Activated CD8-positive, alpha-beta memory T cell treated with anti-CD3 and anti-CD28 coated beads, Interleukin-2, amount 10 ng/mL, durations not matched to agents 7 days and 5 days (primary cell): ENCODE measurements at places on chromosomes 16 and 17.
A peak's percentile ranks its signal among the peaks of the same experiment; 100 is the strongest.

- H3K4me1 ChIP-seq = no peaks in the 10 kb centered on the region
- H3K36me3 ChIP-seq = no peaks in the 10 kb centered on the region
- H3K27ac ChIP-seq = no peak overlapping the region
- DNase-seq = no peak
- no peaks in the 10 kb centered on the region for H3K27me3 ChIP-seq
Measured at GRCh38 chr17:19590912-19591551, 57.4 kb downstream of the SLC47A1 start.

- no peak overlapping the region for H3K27ac ChIP-seq
- H3K27me3 ChIP-seq = no peaks in the 10 kb centered on the region
- H3K36me3 ChIP-seq = peaks cover 2% of the 10 kb centered on the region
- H3K4me3 ChIP-seq = no peak overlapping the region
Measured at GRCh38 chr17:43385046-43385831, 13.6 kb upstream of the ARL4D start.

- DNase-seq = no peak
- H3K4me1 ChIP-seq = no peaks in the 10 kb centered on the region
- H3K27me3 ChIP-seq = peaks cover 9% of the 10 kb centered on the region
- H3K4me3 ChIP-seq = no peak overlapping the region
- H3K36me3 ChIP-seq = no peaks in the 10 kb centered on the region
Measured at GRCh38 chr16:73076324-73076810, 28.4 kb upstream of the ZFHX3 start.

DNA sequence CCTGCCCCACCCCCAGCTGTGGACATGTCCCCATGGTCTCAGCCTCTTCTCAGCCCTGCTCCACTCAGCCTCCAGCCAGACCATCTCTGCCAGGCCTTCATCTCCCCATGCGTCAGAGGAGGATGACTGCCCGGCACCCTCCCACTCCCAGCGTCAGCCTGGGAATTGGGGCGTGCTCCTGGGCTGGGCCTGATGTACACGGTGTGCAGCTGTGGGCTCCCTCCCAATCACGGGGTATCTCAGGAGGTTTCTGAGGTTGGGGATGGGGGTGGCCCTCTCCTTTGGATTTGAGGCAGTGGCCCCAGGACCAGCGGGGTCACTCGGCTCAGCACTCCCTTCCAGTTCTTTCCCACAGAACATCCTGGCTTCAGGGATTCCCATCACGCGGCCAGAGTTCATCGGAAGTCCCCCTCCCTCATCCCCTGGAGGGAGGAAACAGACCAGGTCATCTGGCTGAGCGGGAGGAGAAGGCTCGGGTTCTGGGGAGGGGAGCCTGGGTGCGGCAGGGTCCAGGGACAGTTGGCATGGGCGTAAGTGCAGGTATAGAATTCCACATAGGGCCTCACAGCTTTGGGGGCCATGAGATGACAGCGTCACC, 36.9 kb downstream of the SOCS3 start:
- no peak for DNase-seq
- no peaks in the 10 kb centered on the region for H3K36me3 ChIP-seq
- peaks cover 9% of the 10 kb centered on the region for H3K27me3 ChIP-seq
- H3K4me1 ChIP-seq = peaks cover 8% of the 10 kb centered on the region

GRCh38 chr16:29645694-29646187, 17.3 kb upstream of the SPN start:
- H3K4me1 ChIP-seq = peaks cover 58% of the 10 kb centered on the region
- H3K4me3 ChIP-seq = no peak overlapping the region
- H3K27ac ChIP-seq = peak overlapping the region; percentile 13

DNA sequence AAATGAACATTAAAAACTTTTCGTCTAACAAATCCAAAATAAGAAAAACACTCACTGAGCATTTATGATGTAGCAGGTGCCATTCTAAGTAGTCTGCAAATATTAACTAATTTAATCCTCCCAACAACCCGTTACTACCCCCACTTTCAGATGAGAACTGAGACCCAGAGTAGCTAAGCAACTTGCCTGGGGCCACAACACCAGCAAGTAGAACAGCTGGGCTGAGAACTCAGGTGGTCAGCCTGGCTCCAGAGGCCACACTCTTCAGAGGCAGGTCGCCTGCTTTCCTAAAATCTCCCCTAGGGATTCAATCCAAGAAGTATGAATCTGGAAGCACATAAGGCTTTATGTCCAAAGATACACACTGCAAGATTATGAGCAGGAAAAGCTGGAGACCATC, 6.2 kb downstream of the MBTPS1 start:
- DNase-seq = no peak
- no peak overlapping the region for H3K27ac ChIP-seq
- peaks cover 6% of the 10 kb centered on the region for H3K36me3 ChIP-seq
- no peak overlapping the region for H3K4me3 ChIP-seq
- H3K27me3 ChIP-seq = no peaks in the 10 kb centered on the region

- no peak for DNase-seq
- H3K36me3 ChIP-seq = no peaks in the 10 kb centered on the region
- no peak overlapping the region for H3K4me3 ChIP-seq
- no peaks in the 10 kb centered on the region for H3K4me1 ChIP-seq
- H3K27me3 ChIP-seq = no peaks in the 10 kb centered on the region
- H3K27ac ChIP-seq = no peak overlapping the region
Measured at GRCh38 chr17:70517816-70518215, 348.5 kb downstream of the KCNJ2 start.

DNA sequence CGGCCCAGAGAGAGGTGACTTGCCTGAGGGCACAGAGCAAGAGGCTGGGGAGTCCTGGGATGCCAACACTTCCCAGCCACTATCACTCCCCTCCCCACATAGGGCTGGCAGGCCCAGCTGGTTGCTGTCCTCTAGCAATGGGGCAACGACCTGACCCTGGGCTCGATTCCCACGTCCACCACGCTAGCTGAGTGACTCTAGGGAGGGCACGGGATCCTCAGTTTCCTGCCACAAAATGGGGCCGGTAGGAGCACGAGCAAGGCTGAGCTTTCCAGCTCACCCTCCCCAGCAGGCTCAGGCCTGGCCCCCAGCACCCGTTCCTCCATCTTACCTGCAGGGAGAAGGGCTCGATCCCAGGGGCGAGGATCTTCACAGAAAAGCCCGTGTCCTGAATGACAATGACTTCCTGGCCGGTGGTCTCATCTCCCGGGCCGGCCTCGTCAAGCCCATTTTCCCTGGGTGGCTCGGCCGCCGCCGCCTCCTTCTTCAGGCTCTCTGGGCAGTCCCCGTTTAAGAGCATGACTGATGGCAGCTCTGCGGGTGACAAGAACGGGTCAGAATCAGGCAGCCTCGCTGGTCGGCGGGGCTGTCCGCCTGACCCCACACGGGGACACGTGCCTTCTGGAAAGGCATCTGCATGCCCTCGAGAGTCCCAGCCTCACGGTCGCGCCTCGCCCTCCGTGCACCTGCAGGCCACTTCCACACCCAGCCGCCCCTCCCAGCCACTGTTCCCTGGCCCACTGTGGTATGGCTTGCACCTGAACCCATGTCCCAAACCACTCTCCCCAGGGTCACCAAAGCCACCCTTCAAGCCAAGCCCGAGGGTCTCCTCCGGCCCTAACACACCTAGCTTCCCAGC, 7.3 kb downstream of the CLUH start:
- no peak overlapping the region for H3K4me3 ChIP-seq
- H3K4me1 ChIP-seq = peaks cover 8% of the 10 kb centered on the region
- DNase-seq = no peak
- peaks cover 3% of the 10 kb centered on the region for H3K36me3 ChIP-seq
- no peak overlapping the region for H3K27ac ChIP-seq
- H3K27me3 ChIP-seq = no peaks in the 10 kb centered on the region

DNA sequence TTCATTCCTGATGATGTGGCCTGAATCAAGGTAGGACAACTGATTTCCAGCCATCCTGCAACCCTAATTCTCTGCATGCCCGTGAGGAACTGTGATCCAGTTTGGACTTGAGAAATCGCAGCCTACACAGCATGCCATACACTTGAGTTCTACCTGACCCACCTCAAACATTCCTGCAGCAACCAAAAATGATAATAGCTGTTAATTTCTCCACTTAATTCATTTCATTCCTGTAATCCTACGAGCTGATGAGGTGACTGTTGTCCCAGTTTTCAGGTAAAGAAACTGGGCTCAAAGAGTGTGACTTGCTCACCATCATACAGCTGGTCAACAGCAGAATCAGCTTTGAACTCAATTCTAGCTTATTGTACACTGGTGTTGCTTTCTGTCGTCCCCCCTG, 2.2 kb upstream of the GAS7 start:
- H3K4me1 ChIP-seq = peaks cover 6% of the 10 kb centered on the region
- peaks cover 30% of the 10 kb centered on the region for H3K27me3 ChIP-seq

GRCh38 chr16:12805066-12805465, 1.4 kb upstream of the CPPED1 start:
- peaks cover 9% of the 10 kb centered on the region for H3K36me3 ChIP-seq
- peak overlapping the region; percentile 61 for H3K4me3 ChIP-seq
- H3K27me3 ChIP-seq = no peaks in the 10 kb centered on the region
- peaks cover 34% of the 10 kb centered on the region for H3K4me1 ChIP-seq
- no peak overlapping the region for H3K27ac ChIP-seq

DNA sequence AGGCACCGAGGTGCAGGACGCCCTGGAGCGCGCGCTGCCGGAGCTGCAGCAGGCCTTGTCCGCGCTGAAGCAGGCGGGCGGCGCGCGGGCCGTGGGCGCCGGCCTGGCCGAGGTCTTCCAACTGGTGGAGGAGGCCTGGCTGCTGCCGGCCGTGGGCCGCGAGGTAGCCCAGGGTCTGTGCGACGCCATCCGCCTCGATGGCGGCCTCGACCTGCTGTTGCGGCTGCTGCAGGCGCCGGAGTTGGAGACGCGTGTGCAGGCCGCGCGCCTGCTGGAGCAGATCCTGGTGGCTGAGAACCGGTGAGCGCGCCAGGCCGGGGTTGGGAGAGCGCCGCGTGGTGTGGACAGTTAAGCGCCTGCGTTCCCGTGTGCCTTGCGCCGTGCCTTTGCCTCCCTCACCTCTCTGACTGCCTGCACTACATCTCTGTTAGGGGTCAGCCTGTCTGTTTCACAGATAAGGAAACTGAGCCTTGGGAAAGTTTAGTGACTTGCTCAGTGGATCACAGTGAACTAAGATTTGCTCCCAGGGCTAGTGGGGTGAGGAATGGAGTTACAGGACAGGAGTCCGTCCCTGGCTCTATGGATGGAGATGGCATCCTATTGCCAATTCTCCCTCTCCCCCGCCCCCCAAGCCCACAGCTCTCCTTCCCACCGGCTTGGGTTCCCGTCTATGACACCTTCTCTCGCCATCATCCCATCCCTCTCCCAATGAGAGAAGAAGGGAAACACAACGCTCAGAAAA, 880 bp downstream of the SARM1 start:
- peaks cover 20% of the 10 kb centered on the region for H3K4me1 ChIP-seq
- peak; percentile 46 for DNase-seq
- peak overlapping the region; percentile 75 for H3K4me3 ChIP-seq
- no peaks in the 10 kb centered on the region for H3K36me3 ChIP-seq
- H3K27ac ChIP-seq = no peak overlapping the region
- H3K27me3 ChIP-seq = no peaks in the 10 kb centered on the region

DNA sequence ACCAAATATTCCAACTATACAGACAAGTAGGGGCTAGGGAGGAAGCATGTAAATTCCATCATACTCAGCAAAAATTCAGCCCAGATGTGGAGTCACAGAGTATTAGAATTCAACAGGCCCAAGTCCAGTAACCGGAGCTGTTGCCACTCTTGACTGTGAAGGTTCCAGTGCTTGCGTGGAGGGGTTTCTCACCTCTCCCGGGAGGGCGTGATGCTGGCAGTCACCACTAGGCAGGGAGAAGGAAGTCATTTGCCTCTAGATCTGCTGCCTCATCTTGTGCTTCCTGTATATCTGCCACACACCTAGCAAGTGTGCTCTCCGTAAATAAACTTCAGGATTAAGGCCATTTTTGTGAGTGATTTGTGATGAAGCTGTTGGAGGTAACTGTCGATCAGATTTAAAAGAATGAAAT, 1.0 kb upstream of the CKLF start:
- H3K4me3 ChIP-seq = peak overlapping the region; percentile 98
- no peaks in the 10 kb centered on the region for H3K27me3 ChIP-seq
- peak overlapping the region; percentile 96 for H3K27ac ChIP-seq
- H3K36me3 ChIP-seq = peaks cover 34% of the 10 kb centered on the region
- peaks cover 75% of the 10 kb centered on the region for H3K4me1 ChIP-seq

DNA sequence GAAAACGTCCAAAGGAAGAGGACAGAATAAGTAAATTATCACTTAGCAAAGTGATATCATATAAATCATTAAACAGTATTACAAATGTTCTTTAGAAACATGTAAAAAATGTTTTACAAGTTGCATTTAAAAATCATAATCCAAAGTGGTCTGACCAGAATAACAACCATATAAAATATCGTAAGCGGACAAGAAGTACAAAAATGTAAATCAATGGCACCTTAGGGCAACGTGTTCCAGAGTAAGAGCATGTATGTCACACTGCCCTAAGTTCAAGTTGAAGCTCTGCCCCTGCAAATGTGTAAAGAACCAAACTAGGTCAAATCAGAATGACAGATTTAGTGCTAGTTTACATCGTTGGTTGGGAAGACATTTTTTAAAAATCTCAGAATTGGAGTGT, 11.4 kb downstream of the USP31 start:
- DNase-seq = no peak
- no peak overlapping the region for H3K27ac ChIP-seq
- peaks cover 1% of the 10 kb centered on the region for H3K4me1 ChIP-seq
- H3K4me3 ChIP-seq = no peak overlapping the region
- H3K36me3 ChIP-seq = peaks cover 22% of the 10 kb centered on the region
- no peaks in the 10 kb centered on the region for H3K27me3 ChIP-seq

DNA sequence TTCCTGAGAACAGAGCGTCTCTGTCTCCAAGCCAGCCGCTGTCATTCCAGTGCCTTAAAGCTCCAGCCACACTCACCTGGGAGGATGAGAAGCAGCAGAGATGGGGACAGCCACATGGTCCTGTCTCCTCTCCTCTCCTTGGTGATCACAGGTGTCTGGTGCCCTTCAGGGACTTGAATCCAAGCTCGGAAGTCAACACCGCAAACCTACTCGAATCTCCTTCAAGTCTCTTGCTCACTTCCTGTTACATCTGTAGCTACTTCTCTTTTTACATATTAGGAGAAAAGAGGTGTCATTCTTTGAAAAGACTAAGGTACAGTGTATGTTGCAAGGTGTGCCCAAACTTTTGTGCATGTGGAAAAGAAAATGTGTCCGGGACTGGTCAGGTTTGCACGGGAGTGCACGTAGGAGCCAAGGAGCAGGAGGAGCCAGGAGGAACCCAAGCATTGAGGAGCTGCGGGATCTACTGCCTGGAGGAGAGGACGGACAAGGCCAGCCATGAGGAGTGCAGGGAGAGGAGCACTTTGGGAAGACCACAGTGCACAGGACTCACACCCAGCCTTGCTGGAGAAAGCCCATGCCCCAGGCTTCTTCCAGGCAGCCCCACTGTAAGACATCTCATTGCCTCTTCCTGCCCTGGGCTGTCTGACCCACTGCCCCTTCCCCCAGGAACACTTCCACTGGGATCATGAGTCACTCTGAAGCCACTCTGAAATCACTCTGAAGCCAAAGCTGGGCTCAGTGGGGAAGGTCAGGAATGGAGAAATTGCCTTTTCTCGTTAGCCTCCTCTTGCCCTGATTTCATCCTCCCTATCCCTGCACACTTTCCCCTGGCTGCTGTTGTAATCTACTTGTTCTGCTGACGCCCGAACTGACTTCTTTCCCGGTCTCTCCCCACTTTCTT, at the start of gene CD300LD:
Gene CD300LD, minus strand, starts transcription at position 197 of the 904 bp plus-strand sequence. Its CDS starts 81 bp downstream, at position 116.
- peaks cover 17% of the 10 kb centered on the region for H3K4me1 ChIP-seq
- H3K36me3 ChIP-seq = no peaks in the 10 kb centered on the region
- no peak for DNase-seq
- H3K27ac ChIP-seq = no peak within 1 kb of the TSS

- no peak for DNase-seq
- H3K4me1 ChIP-seq = peaks cover 21% of the 10 kb centered on the region
- no peak overlapping the region for H3K27ac ChIP-seq
Measured at GRCh38 chr16:4637501-4638166, 13.0 kb downstream of the MGRN1 start.

GRCh38 chr17:62968445-62968923, 2.4 kb downstream of the TANC2 start:
- H3K36me3 ChIP-seq = no peaks in the 10 kb centered on the region
- peak; percentile 70 for DNase-seq
- peaks cover 31% of the 10 kb centered on the region for H3K4me1 ChIP-seq
- H3K4me3 ChIP-seq = peak overlapping the region; percentile 16
- H3K27me3 ChIP-seq = peaks cover 34% of the 10 kb centered on the region
